ENCODE measurements at places on chromosomes 16 and 17.

DNA sequence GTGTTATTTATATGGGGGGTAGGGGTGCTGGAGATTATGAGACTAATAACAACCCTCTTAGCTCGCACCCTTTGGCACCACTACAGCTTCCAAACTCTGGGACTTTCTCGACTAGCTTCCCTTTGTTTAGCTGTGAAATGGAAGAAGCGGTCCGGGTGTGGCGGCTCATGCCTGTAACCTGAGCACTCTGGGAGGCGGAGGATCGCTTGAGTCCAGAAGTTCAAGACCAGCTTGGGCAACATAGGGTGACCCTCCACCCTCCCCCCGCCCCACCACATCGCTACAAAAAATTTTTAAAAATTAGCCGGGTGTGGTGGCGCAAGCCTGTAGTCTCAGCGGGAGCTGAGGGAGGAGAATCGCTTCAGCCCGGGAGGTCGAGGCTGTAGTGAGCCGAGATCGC is 814 bp upstream of the CDH3 start:
- no peak for DNase-seq

DNA sequence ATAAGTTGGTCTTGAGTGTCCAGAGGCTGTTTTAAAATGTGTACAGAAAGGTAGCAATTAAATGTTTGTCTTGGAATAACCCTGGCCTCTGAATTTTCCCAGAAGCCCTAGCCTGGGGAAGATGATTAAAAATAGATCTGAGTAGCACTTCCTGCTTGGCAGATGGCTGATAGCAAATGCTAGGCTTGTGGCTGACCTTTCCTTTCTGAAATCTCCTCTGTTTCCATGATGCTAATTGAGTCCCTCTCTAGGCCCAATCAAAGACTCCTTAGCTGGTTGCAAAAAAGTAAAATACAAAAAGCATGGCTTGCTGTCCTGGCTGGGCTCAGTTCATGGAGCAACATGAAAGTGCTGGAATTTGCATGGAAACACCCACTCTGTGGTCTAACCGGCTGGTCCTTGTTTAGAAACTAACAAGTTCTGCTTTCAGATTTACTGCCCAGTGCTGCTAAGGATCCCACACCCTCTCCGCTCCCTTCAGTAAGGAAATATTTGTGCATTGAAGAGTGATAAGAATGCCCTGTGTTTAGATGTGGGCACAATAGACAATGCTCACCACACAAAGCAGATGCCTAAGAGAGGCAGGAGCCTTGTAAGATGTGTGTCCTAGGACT is 40.8 kb downstream of the YPEL2 start:
- peak; percentile 61 for DNase-seq

GRCh38 chr16:85129876-85130704 is 17.8 kb upstream of the CIBAR2 start:
- no peak for DNase-seq

DNA sequence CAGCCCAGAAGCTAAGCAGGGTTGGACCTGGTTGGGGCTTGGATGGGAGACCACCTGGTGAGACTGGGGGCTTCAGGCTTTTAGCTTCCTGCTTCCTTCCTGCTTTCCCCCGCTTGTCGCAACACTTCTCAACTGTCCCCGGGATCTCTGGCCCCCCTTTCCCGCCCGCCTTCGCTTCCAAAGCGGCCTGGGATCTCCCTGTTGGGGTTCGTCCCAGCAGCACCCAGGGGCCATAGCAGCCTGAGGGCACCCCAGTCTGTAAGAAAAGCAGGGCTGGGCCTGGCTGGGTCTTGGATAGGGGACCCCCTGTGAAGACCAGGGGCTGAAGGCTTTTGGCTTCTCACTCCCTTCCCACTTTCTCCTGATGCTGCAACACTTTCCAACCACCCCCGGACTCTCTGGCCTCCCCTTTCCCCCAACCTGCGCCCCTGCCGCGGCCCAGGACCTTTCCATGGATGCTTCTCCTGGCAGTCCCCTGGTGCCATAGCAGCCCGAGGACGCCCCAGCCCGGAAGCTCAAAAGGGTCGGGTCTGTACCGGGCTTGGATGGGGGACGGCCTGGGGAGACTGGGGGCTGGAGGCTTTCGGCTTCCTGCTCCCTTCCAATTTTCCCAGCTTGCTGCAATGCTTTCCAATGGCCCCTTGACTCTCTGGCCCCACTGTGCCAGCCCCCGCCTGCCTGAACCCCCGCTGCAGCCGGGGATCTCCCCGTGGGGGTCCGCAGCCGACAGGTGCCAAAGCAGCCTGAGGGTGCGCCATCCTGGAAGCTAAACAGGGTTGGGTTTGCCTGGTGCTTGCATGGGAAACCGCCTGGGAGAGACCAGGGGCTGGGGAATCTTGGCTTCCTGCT is 2276.2 kb downstream of the TP53TG3F start:
- DNase-seq, result no peak

GRCh38 chr16:53707671-53708070 is 3.7 kb downstream of the FTO start:
- DNase-seq, result no peak

- no peak for DNase-seq
Observed at GRCh38 chr17:53571342-53571741, 251.4 kb upstream of the KIF2B start.

- DNase-seq, result no peak
Observed at GRCh38 chr17:80761110-80761871, 216.7 kb downstream of the RPTOR start.

DNA sequence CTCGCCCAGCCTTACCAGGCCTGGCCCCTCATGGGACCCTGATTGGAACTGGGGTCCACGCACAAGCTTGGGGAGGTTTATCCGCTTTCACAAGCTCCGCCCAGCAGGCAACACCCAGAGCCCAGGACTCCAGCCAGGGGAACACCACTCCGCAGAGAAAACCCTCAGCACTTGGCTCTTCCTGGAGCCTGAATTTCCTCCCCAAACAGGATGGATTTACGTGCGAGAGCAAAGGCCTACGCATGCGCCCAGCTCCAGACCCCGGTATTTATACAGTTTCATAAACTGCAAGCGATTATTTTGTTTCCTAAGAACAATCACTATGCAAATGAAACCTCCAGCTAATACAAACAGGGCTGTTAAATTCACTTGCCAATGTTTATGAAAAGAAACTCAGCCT is 22.8 kb downstream of the ZNF423 start:
- DNase-seq, result no peak

All from CMK (cell line).